ENCODE measurements at places on chromosomes 11 and 22.

GRCh38 chr22:45781459-45781858, 109.8 kb downstream of the ATXN10 start:
- no peak for DNase-seq

GRCh38 chr22:37777122-37777687, 30.5 kb upstream of the GCAT start:
- peak; percentile 68 for DNase-seq

DNA sequence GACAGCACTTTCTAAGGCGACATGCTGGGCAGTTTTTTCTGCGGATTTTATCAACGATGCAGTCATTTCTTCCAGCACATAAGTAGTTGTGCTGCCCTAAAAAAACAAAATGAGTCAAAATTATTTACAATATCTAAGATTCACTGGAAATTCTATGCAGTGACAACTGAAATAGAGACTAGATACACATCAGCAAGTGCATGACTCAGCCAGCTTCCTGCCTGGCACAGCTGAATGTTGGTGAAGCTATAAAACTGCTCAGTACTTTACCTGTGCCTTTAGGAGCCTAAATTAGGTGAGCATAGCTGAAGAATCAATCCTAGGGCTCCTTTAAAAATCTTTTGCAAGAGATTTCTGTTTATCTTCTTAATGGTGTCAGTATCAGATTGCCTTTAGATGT, 37.8 kb downstream of the PGR start:
- no peak for DNase-seq

DNA sequence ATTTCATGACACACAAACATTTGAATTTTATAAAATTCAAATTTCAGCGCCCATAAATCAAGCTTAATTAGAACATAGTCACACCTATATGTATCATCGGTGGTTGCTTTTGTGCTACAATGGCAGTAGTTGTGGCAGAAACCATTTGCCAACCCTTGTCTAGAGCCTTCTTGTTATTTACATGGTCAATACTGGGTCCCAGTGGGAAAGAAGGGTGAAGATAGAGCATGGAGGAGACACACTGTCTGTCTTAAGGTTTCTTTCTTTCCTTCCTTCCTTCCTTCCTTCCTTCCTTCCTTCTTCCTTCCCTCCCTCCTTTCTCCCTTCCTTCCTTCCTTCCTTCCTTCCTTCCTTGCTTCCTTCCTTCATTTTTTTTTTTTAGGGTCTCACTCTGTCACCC, 3.7 kb downstream of the OR6Q1 start:
- no peak for DNase-seq

- no peak for DNase-seq
Measured at GRCh38 chr11:122424636-122425035, 230.9 kb upstream of the UBASH3B start.

- DNase-seq = no peak
Measured at GRCh38 chr11:74306435-74307175, 4.8 kb downstream of the P4HA3 start.

DNA sequence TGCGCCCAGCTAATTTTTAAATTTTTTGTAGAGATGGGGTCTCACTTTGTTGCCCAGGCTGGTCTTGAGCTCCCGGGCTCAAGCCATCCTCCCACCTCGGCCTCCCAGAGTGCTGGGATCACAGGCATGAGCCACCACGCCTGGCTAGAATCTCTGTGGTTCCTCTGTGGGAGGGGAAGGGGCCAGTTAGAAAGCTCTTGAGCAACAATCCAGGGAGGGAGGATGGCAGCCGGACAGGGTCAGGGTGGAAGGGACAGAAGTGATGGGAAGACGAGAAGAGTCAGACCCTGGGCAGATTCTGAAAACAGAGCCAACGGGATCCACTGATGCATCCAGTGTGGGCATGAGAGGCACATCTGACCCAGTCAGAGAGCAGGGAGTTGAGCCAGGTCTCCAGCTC, 38.9 kb upstream of the MN1 start:
- DNase-seq = no peak

DNA sequence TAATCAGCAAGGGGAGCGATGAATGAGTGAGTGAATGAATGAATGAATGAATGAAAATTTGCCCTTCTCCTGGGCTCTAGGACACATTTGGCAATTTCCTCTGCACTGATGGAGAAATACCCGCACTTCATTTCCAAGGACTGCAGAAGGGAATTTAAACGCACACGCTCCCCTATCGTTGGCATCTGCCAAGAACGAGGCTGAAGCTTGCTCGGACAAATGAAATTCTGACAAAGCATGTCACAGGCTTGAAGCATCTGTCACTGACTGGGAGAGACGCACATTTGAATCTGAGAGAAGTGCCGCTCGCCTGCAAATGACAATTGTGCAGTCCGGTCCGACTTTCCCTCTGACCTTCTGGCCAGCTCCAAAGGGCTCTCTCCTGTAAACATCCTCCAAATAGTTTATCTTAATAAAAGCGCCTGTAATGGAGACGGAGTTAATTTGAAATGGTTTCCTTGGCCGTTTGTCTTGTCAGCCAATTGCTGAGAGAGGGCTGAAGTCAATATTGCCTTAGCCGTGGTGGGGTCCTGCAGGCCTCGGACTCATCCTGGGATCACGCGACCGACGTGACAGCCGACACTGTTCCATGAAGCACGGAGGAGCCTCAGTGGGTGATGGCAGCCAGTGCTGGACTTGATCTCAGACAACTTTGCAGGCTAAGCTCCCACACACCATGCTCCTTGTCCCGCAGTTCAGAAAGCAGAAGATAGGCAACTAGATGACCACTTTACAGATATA, 260.7 kb downstream of the MN1 start:
- no peak for DNase-seq

DNA sequence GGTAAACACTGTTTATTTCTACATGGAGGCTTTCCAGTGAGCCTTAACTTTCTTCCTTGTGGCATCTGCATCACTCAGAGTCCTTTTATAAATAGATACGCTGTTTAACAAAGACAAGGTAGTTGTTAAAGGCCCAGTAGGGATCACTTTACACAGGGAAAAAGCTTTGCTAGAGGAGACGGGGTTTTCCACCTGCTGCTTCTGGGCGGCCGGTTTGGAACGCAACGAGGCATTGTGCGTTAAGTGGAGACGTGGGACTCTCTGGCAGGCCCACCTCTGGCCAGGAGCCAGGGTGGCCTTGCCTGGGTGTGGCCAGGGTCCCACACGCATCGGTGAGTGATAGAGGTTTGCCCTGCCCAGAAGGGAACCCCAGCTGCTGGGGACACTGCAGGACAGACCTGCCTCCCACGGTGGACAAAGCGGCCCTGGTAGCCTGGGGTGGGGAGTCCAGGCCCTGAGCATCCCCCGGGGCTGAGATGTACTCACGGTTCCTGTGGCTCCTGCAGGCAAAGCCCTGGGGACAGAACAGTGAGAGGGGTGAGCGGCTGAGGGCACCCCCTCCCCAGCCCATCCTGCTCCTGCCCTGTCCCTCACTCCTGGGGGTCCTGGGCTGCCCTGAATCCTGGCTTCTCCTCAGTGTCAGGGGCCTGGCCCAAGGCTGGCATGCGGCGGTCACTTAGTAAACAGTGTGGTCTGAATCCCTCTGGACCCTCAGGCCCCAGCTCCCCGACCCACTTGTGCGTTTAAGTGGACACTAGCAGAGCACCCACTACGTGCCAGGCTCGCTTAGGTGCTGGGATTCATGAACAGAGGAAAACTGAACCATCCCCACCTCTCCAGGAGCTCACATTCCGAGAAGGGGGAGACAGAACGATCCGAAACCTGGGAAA, 4.2 kb downstream of the IL17REL start:
- DNase-seq = no peak

GRCh38 chr11:73854680-73855079, 22.0 kb downstream of the COA4 start:
- DNase-seq = no peak

GRCh38 chr11:59900366-59901126, 22.0 kb downstream of the OOSP3 start:
- DNase-seq = no peak

GRCh38 chr11:59822989-59823566, 12.5 kb upstream of the MRPL16 start:
- DNase-seq = no peak

- DNase-seq = no peak
Measured at GRCh38 chr22:23513705-23514104, 66.4 kb downstream of the IGLL1 start.

GRCh38 chr22:24758164-24758799, 16.2 kb downstream of the PIWIL3 start:
- DNase-seq = peak; percentile 2

DNA sequence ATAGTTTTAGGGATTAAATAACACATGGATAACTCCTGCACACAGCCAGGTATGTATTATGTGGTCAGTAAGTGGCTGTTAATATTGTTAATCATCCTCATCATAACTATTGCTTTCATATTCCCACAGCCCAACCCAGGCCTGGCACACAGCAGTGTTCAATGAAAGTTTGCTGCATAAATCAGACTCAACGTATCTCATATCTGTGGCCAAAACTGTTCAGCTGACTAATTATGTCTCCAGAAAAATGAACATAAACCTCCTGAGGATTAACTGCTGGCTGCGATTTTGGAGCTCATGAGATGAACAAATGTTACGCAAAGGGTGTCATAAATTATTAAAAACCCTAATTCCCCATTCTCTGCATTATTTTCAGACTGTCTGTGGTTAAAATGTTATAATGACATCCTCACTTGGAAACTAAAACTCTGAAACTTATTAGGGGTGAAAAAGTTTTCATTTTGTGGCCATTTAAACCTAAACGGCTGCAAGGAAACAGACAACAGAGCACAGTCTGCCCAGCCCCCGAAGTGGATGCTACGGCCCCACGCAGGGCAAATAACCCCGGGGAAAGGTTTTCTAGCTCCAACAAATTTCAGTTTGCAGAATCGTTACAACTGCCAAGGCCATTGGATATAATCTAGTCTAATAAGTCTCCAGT, 17.3 kb downstream of the ABCC8 start:
- DNase-seq = no peak

- no peak for DNase-seq
Measured at GRCh38 chr11:35584321-35584720, 33.9 kb upstream of the FJX1 start.

Data from epithelial cell of proximal tubule (primary cell).